NCI-H2107 (cell line): ENCODE measurements at places on chromosomes 6 and 20.
A peak's percentile ranks its signal among the peaks of the same experiment; 100 is the strongest.

- DNase-seq = no peak
Measured at GRCh38 chr6:7060769-7061516, 46.8 kb upstream of the RREB1 start.

- no peak for DNase-seq
Measured at GRCh38 chr20:44411757-44412401, 56.4 kb downstream of the HNF4A start.

DNA sequence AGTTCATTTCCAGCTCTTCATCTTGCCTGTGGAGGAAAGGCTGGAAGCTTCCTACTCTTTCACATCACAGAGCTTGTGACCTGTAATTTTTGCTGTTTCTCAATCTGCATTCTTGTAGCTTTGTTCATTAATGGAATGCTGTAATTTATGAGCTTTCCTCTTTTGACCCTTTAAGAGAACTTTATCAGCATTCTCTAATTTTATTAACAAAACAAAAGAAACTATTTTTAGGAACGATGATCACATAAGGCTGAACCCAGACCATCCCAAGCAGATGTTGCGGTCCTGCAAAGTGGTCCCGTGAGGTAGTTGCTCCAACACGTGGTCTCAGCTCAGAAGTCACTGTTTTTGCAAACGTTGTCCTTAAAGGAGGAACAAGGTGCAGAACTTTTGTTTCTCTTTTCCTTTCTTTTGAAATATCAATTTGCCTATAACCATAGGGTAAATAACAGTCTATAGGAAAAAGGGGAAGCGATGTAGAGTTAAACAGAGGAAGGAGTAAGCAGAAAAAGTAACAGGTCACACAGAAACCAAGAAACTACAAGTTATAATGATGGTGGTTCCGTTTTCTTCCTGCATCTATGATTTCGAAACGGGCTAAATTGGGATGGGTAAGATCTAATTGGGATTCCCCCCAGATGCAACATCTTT, 121.3 kb upstream of the PHACTR1 start:
- DNase-seq = no peak

GRCh38 chr20:52294106-52294628, 102.6 kb upstream of the ZFP64 start:
- DNase-seq = no peak

- DNase-seq = no peak
Measured at GRCh38 chr20:23061734-23062561, 12.5 kb upstream of the THBD start.

- DNase-seq = no peak
Measured at GRCh38 chr6:30763618-30764489, 19.5 kb upstream of the IER3 start.

DNA sequence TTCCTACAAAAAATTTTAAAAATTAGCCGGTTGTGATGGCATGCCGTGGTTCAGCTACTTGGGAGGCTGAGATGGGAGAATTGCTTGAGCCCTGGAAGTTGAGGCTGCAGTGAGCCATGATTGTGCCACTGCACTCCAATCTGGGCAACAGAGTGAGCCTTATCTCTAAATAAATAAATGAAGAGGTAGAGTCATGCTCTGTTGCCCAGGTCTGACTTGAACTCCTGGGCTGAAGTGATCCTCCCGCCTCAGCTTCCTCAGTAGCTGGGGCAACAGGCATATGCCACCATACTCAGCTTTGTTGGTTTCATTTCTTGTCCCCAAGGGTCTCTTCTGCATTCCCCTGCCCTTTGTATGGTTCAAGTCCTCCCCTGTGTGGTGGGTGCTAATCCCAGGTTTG, 17.0 kb downstream of the HSPA1B start:
- no peak for DNase-seq

DNA sequence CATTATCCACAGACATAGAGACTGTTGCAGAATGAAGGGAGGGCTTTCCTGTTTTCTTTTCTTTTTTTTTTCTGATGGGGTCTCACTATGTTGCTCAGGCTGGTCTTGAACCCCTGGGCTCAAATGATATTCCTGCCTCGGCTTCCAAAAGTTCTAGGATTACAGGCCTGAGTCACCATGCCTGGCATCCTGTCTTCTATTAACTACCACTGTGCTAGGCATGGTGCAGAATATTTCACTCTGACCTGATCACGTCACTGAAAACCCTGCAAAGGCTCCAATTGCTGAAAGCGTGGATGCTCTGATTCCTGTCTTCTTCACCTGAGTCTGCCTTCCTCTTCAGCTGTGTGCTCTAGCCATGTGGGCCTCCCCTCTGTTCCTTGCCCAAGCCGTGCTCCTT, 8.5 kb upstream of the DNMT3B start:
- no peak for DNase-seq

DNA sequence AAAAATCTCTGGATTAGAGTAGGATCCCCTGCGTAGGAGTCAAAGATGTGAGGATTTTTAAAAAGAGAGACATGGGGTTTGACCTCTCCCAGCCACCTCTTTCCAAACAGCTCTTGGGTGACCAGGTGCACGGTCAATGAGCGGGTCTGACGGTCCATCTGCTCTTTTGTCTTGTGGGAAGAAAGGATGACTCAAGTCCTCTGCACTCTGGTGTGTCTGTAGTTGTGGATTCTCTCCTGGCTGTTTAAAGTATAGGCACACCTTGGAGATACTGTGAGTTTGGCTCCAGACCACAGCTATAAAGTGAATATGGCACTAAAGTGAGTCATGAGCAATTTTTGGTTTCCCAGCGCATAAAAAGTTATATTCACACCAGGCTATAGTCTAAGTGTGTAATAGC, 209.8 kb downstream of the BMP7 start:
- no peak for DNase-seq

- peak; percentile 14 for DNase-seq
Measured at GRCh38 chr6:157148391-157149323, 174.7 kb downstream of the TMEM242 start.

DNA sequence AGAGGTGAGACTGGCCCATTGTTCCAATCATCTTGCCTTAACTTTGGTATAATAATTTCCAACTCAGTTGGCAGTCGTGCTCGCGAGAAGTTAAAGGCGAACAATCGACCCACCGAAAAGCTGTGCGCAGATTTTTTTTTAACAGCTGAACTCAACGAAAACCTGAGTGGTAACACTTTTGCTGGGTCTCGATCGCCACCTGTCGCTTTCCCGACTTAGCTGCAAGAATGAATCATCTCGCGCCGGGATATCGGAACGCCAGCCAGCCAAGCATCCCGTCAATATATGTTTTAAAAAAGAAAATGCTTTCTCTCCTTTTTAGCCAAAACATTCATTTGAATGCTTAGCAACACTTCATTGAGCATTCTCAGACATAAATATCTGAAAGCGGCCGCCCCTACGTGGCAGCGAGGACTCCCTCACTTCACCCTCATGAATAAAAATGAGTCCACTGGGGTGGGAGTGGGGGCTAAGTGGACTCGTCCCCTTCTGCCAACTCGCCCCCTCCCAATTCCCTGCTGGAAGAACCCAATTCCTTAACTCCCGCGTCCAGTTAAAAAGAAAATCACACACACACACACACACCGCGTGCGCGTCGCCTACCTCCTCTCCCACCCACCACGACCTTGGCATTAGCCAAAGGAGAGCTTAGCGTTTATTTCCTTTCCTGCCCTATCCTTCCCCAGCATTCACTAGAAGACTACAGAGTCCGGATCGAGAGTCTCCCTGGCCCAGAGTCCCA, 1.5 kb downstream of the COL12A1 start:
- DNase-seq = peak; percentile 33

GRCh38 chr6:14123386-14124111, 6.0 kb downstream of the CD83 start:
- DNase-seq = no peak

DNA sequence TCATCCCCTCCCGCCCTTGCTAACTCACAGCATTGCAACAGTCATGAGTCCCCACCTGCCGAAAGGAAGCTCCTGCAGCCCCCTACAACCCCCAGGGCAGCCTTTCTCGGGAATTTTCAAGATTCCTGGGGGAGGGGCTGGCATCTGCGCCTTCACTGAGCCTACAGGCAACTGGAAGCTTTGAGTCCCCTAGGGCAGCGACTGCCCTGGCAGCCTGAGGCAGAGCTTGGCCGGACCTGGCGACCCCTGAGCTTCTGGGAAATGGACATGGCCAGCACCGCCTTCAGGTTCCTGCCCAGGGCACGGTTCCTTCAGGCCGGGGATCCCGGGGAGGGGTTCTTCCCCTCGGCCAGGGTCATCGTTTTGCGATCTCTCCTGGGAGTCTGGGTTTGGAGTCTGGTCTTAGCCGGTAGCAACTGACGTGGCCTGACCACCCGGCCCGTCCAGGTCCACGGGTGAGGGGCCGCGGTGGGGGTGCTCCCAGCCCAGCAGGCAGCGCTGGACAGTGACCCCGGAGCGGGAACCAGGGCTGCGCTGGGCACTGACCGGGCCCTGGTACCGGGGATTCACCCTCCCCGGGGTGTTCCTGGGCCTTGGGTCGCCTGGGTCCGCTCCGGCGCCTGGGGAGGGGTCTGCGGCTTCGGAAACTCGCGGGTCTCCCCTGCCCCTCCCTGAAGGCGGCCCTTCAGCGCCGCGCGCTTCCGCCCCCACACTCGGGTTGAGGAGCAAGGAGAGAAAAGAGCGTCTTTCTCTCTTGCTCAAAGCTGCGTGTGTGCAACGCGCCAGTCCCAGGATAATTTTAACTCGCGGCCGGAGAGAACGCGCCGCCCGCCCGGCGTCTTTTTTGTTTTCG, 593 bp upstream of the COL9A3 start:
- no peak for DNase-seq

DNA sequence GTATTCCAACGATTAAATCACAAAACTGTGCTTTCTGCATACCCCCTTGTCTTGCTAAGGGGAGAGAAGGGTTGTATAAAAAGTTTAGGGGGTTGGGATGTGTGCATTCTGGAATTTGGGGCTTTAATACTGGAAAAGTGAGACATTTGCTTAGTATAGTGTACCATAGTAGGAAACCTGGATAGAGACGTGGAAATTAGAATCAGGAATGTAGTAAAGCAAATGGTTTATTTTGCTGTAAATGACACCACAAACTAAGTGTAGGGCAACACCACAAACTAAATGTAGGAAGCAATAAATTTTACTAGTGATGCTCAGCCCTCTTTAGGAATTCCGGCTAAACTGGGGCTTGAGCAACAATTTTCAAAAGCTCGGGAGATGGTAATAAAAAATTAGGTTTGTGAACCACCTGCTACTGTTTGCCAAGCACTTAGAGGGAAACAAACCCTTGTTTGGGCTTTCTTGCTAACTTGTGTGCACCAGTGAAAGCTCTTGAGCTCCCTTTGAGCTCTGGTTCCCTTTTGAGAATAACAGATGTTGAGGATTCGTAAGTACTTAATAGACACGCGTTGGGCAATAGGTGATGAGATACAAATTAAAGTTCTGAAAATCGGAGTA, 13.8 kb downstream of the BRD2 start:
- DNase-seq = peak; percentile 16

DNA sequence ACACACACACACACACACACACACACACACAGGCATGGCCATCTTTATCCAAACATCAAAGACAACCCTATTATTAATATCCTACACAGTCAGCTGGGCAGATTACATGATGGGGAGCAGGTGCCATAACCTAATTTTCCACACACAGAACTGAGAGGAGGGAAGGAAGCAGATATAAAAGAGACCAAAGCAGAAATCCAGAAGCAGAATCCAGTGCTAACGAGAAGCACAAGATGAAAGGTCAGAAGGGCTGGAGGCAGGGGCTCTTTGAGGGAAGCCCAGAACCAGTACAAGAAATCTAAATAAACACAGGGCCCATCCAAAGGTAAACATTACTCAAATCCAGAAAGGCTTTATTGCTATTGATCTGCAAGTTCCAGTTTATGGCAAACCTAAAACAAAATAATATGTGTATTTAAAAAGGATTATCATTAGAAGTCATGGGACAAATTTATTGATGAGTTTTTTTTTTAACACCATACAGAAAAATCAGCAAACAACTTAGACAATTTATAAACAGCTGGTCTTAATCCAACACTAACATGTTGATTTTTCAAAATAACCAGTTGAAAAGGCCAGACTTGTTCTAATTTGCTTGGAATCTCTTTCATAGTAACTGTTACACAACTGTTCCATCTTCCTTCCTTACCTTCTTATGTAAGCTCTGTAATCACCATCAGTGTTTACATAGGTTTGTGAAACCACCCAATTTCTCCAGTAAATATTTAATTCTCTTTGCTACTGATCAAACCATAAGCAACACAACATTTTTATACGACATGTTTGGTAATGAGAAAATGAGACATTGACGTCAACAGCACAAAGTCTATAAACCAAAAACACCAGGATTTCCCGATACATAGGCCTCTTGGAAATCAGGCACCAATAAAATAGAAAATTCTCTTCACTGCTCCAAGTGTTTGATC, 34.2 kb downstream of the SLC23A2 start:
- DNase-seq = no peak

- DNase-seq = no peak
Measured at GRCh38 chr6:14635934-14636591, 518.5 kb downstream of the CD83 start.

- no peak for DNase-seq
Measured at GRCh38 chr6:155188707-155189496, 74.9 kb upstream of the CLDN20 start.

GRCh38 chr20:12928358-12928754, 80.4 kb upstream of the SPTLC3 start:
- no peak for DNase-seq

DNA sequence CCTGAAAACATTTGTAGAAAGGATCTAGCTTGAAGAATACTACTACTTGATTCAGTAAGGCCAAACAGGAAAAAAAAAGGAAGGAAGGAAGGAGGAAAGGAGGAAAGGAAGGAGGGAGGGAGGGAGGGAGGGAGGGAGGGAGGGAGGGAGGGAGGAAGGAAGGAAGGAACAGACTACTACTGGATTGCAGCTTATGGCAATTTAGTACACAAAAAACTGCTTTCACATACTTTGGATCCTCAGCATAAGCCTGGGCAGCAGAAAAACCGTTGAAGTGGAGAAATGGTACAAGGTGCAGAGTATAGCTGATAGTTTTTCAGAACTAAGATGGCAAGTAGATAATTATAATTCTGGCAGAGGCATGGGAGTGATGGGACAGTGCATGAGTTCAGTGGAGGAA, 201.6 kb downstream of the BTBD9 start:
- DNase-seq = no peak

DNA sequence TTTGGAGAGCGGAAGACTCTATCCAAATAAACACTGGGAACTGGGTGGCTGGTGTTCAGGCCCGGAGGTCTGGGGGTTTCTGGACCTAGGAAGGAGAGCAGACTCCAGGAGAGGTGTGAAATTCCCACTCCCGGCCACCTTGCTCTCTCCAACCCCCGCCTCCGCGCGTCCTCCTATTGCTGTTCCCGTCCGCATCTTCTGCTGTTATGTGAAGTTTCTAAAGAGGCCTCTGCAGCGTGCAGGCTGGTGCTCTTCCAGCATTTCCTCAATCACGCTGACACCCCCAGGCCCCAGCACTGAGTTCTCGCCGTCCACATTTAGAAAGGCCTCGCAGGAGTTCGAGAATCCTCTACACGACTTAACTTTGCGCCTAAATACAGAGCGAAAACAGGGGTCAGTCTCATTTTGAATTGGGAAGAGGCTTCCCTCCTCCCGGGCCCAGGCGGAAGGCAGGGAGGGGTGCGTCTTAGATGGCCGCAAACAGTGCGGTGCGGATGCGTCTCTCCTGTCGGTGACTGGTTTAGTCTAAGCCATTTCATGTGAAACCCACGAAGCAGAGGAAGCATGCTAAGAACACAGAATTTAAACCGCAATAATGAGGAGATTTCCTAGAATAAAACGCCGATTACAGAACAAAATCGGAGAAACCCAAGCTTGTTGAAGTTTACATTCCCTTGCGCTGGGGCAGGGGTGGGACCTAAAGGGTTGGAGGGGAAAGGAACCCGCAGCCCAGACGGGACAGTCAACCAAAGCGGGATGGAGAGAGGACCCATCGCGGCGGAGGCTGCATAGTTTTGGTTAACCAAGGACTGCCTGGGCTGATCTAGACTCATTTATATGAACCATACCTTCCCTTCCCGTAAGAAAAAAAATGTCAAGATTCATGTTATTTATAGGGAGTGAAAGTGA, 4.0 kb upstream of the FOXF2 start:
- DNase-seq = no peak
